ENCODE measurements at places on chromosomes 5 and 9. TPM values are rescaled to one million over a fixed set of nuclear protein-coding genes. Genes with fewer than 3 reads are reported as not detected.

The FAM169A gene
- total RNA-seq, result 10.2 TPM

The MRPL50 gene
- total RNA-seq, result 11.8 TPM

The GPR150 gene
- 1.2 TPM for total RNA-seq

The SURF2 gene
- 17.0 TPM for total RNA-seq

The ASS1 gene
- total RNA-seq, result 2.6 TPM

The CCL28 gene
- total RNA-seq, result 18.0 TPM

The INSL4 gene
- total RNA-seq, result not detected

The OBP2B gene
- total RNA-seq, result not detected

The PCA3 gene
- not detected for total RNA-seq

The MAMDC2 gene
- not detected for total RNA-seq

The NOXA1 gene
- 2.8 TPM for total RNA-seq

The RALGDS gene
- 130 TPM for total RNA-seq

The GABRB2 gene
- not detected for total RNA-seq

The FYB1 gene
- 355 TPM for total RNA-seq

The PCDHGB1 gene
- total RNA-seq, result not detected

The SPINK9 gene
- not detected for total RNA-seq

The PAX5 gene
- 1.1 TPM for total RNA-seq

The MARCOL gene
- not detected for total RNA-seq

The ZNF474 gene
- total RNA-seq, result 0.30 TPM

The SECISBP2 gene
- total RNA-seq, result 56.4 TPM

The PKN3 gene
- total RNA-seq, result 7.4 TPM

The INSL6 gene
- not detected for total RNA-seq

The MYO10 gene
- total RNA-seq, result not detected

The TRMT10B gene
- total RNA-seq, result 17.4 TPM

The PITX1 gene
- not detected for total RNA-seq

The SHROOM1 gene
- 6.3 TPM for total RNA-seq

The FAM153A gene
- 42.0 TPM for total RNA-seq

The RETREG1 gene
- total RNA-seq, result 50.9 TPM

The DHFR gene
- total RNA-seq, result 63.6 TPM

The WNK2 gene
- 0.25 TPM for total RNA-seq

The ENTPD8 gene
- total RNA-seq, result not detected

The ENTREP1 gene
- not detected for total RNA-seq

The ANKDD1B gene
- total RNA-seq, result 0.26 TPM

The IARS1 gene
- 120 TPM for total RNA-seq

The IRGM gene
- total RNA-seq, result 4.4 TPM

The CTSV gene
- total RNA-seq, result 0.33 TPM

The CDH6 gene
- total RNA-seq, result not detected

The OGN gene
- not detected for total RNA-seq

Measured in activated naive CD8-positive, alpha-beta T cell treated with anti-CD3 and anti-CD28 coated beads, Interleukin-2, amount 10 ng/mL, durations not matched to agents 7 days and 5 days (primary cell).